Naive thymus-derived CD4-positive, alpha-beta T cell (primary cell): ENCODE measurements at places on chromosomes 7 and 10. TPM values are rescaled to one million over a fixed set of nuclear protein-coding genes. Genes with fewer than 3 reads are reported as not detected.

DNA sequence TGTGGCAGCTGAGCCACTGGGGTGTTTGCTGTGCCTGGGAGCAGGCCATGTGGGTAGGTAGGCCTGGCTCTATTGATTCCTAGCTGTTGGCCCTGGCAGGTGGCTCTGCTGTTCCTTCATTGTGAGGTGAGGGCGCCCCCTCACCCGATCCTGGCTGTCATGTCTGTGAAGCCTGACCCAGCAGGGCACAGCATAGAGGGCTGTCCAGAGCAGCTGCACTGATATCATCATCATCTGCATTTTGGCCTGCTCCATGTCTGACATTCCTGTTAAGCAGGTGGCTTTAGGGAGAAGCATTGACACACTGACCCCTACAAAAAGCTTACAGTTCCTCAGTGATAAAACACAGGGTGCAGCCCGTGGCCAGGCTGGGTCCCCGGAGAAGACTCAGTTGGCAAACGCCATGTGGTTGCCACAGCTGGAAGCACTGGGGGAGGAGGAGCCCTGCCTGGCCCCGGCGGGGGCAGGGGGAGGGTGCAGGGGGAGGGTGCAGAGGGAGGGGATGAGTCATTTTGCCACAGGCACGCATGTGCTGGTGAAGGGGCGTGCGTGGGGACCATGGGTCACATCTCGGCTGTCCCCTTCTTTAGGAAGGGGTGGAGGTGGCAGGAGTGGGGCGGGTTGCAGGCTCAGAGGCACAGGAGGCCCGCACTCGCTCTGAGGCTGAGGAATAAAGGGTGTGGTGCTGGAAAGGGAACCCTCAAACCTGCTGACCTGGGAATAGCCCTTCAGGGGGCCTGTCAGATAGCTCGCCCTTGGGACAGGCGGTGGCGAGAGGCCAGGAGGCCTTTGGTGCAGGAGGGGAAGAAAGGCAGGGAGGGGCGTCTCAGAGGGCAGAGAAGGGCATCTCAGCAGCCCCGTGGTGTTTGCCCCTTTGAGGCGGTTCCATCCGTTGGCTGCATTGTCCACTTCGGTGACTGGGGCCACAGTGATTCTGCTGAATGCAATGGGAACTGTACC, 31.6 kb downstream of the IKZF1 start:
- DNase-seq = no peak

GRCh38 chr10:130901311-130902165, 410.0 kb downstream of the TCERG1L start:
- no peak for DNase-seq

- no peak for DNase-seq
These were observed 54.4 kb downstream of the MGMT start for GRCh38 chr10:129521161-129522025.

DNA sequence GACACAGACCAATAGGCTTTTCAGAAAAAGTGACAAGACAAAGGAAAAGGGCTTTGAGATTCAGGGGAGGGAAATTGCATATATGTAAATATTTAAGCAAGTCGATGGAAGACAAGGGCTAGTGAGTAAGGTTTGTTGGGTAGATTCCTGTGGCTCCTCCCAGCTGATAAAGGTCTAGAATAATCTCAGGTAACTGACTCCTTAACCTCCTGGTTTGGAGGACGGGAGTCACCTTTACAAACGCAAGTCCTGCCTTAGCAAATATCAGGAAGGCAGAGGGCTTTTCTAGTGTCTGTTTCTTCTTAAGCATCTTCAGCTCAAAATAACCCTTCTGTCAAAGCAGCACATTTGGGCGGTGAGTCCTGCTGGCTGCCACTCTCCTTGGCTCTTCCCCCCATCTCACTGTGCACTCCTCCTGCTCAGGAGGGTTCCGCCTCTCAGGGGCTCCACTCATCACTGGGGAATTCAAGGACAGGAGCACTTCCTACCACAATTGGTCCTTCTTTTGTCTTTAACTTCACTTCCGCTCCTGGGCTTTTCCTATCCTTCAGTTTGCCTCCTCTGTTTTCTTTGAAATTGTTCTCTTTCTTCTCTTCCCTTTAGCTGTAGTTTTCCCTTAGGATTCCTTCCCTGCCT, 496.3 kb upstream of the KLF6 start:
- DNase-seq = no peak

GRCh38 chr7:152340161-152340560, 95.6 kb downstream of the KMT2C start:
- no peak for DNase-seq

DNA sequence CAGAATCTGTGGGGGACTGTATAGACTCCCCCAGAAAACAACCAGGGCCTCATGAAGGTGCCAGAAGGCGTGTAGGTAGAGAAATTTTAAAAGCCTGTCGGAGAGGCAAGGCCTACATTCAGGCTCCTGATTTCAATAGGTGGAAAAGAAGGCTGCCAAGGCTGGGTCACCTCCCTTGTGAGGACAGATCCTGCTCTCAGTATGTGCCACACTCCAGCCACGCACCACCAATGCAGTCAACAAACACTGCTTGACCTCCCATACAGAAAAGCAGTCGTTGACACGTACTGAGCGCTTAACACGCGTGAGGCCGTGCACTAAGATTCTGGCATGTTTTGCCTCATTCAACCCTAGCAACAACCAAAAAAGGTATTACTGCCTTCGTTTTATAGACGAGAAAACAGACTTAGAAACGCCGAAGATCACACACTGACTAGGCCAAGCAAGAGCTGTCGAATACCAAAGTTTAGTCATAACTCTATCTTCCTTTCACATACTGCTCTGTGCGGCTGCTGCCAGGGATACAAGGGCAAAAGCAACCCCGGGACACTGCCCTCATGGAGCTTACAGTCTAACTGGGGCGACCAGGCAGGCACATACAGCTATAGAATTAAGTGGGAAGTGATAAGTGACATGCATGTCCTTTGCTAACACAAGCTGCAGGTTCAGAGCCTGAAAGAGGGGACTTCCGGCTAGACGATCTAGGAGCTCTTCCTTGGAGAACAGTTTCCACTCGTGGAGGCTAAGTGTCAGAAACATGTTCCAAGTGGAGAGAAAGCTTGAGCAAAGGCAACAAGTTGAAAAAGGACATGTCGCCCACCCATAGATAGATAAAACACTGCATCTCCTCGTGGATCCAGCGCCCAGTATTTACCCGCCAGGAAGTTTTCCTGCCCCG, 797 bp upstream of the NKX2-3 start:
- DNase-seq = no peak

DNA sequence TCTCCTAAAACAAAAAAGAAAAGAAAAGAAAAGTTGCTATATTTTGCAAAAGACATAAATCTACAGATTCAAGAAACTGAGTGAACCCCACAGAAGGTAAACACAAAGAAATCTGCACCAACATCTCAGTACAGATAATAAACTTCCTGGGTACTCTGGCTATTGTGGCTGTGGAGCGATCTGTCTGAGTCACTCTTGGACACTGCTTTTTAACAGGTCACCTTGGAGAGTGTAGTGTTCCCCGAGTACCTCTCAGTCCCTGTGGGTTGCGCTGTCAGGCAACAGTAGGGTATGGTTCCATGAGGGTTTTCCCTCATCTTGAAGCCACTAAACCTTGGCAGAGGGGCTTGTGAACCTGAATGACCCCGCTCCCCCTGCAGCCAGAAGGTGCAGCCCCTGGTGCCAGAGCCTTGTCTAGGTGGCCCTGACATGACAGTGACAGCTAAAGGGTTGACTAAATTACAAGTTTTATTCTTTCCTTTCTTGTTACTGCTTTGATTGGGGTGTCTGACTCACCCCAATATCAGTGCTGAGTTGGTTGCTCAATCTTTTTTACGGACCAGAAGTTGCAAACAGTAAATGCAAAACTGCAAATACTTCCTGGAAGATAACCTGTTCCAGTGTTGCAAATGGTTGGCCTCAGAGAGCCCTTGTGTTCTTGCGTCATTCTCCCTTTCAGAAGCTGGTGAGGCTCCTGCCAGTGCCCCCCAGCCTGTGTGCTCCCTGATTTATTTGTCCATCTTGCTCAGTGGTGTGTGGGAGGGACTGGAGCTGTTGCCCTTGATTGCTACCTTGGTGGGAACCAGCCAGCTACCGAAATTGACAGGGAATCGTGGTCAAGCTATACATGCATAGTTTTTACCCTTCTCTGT, 30.6 kb downstream of the POR start:
- no peak for DNase-seq

DNA sequence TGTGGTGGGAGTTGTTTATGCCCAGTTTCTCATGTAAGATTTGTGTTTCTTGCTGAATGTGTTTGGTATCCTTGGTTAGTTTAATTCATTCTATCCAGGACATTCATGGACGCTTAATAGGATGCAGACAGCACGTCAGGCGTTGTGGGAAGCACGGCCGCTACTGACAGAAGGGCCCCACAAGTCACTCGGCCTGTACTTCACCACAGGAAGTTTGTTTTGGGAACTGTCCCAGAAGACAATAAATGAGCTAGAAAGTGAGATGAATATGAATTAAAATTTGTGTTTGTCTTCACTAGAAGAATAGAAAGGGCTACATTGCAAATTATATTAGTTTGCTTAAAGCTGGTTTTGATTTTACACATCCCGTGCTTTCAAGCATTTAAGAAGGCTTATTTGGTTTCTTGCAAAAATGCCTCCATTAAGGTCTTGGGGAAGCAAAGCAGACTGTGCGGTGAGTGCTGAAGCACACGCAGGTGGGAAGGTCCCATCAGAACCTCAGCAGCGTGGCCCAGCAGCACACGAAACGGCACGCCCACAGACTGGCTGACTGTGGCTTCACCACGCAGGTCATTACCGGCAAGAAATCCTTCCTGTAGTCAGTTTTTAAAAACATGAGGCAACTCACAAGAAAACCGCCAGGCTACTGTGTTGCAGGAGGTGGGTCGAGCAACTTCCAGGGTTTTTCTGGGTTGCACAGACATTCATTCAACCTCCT, 74.1 kb downstream of the VIPR2 start:
- DNase-seq = peak; percentile 20

DNA sequence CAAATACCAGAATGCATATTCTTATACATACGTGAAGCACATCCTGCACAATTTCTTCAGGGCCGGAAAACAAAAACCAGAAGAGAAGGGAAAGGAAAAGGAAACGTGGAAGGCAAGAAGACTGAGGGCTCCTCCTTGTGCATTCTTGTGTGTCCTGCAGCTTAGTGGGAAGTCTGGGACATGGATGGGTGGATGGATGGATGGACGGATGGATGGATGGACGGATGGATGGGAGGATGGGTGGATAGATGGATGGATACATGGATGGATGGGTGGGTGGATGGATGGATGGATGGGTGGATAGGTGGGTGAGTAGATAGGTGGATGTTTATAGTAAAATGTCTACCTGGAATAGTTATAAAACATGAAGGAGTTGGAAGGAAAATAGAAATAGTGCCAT, 30.8 kb upstream of the SLC35B4 start:
- DNase-seq = no peak

DNA sequence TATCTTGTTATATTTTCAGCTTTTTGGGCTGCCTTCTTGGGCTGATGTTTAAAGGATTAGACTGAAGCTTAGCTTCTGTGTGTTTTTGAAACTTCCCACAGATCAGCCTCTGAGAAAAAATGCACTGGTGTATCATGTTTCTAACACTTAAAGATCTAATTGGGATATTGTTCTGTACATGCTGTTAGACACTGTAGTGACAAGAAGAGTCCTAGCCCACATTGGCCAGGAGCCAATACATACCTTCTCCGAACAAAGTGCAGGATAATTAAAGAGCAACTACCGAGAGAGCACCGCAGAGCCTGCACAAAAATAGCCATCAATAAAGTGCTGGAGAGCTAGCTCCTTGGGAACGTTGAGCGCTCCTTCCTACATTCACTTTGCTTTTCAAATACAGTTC, 289.4 kb upstream of the SP8 start:
- DNase-seq = no peak

- no peak for DNase-seq
These were observed 3.7 kb downstream of the PSTK start for GRCh38 chr10:122983898-122984297.

DNA sequence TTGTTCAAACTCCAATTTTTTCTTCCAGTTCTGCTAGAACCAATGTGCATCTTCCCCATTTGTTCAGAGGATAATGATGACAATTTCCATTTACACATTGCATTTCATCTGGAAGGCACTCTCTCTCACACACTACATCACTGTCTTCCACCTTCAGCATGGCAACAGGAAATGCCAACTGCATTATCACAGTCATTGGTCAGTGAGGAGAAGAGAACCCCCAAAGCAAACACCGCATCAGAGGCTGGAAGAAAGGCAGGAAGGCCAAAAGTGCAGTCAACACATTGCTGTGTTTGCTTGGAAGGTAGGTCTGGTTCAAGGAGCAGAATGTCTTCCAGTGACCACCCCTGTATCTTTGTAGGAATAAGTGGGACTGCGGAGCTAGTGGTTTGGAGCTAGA, 192.2 kb upstream of the RHOBTB1 start:
- no peak for DNase-seq

GRCh38 chr10:125928928-125929585, 32.7 kb downstream of the FANK1 start:
- DNase-seq = no peak

DNA sequence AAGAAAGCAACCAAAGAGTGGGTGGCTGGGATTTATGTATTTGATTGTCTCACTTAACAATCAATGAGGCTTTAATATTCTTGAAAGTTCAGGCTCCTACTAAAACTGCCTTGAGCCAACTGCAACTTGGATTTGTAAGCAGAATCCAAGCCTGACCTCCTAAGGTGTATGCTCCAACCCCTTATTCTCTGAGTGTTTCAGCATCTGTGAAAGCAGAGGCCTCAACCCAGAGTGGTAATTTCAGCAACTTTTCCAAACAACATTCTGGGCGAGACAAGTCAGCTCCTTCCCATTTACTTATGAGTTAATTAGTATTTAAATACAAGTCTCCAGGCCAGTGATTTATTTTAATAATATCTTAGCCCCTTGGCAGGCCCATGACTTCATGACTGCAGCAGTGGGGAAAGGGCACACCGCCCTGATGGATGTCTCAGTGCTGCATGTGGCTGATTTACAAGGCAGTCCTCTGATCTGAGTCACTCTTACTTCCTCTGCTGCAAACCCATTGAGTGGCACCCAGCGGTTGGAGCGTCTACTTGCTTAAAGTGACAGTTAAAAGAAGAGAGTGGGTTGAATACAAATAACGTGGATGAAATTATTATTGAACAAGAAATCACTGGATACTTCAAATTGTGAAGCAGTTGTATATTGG, 209.1 kb downstream of the TRIL start:
- DNase-seq = no peak

DNA sequence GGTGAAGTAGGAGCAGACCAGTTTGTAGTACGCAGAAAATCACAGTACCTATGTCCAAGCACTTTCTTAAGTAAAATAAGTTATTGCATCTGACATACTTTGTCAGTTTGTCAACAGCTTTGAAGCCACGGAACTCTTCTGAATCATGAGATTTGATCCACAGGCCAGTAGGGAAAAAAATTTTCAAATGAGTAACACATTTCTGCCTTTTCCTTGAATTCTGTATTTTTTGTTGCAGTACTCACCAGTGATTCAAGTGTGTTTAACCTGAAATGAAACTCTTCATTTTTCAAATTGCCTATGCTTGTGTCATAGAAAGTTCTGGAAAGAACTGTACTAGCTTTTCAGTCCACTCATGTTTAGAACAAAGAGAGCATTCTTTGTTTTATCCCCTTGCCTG, 337.7 kb downstream of the GATA3 start:
- no peak for DNase-seq

- DNase-seq = peak; percentile 18
These were observed 150.6 kb upstream of the NRG3 start for GRCh38 chr10:81724431-81724830.

- DNase-seq = no peak
These were observed 3.5 kb downstream of the RAMP3 start for GRCh38 chr7:45161138-45161537.

GRCh38 chr10:107425931-107426553, 261.5 kb upstream of the SORCS1 start:
- no peak for DNase-seq

TAS2R3 gene
- 9.0 TPM for total RNA-seq

ALOX5 gene
- 14.8 TPM for total RNA-seq

ADGRA1 gene
- total RNA-seq = not detected

AGBL3 gene
- 2.9 TPM for total RNA-seq
